ENCODE measurements at places on chromosomes 11 and 22. TPM values are rescaled to one million over a fixed set of nuclear protein-coding genes. Genes with fewer than 3 reads are reported as not detected.

- no peak for DNase-seq
Measured at GRCh38 chr11:69400771-69401590, 80.5 kb upstream of the LINC01488 start.

- DNase-seq: no peak
Measured at GRCh38 chr11:6402061-6402470, 11.8 kb downstream of the SMPD1 start.

- no peak for DNase-seq
Measured at GRCh38 chr11:26947904-26948639, 45.8 kb upstream of the FIBIN start.

DNA sequence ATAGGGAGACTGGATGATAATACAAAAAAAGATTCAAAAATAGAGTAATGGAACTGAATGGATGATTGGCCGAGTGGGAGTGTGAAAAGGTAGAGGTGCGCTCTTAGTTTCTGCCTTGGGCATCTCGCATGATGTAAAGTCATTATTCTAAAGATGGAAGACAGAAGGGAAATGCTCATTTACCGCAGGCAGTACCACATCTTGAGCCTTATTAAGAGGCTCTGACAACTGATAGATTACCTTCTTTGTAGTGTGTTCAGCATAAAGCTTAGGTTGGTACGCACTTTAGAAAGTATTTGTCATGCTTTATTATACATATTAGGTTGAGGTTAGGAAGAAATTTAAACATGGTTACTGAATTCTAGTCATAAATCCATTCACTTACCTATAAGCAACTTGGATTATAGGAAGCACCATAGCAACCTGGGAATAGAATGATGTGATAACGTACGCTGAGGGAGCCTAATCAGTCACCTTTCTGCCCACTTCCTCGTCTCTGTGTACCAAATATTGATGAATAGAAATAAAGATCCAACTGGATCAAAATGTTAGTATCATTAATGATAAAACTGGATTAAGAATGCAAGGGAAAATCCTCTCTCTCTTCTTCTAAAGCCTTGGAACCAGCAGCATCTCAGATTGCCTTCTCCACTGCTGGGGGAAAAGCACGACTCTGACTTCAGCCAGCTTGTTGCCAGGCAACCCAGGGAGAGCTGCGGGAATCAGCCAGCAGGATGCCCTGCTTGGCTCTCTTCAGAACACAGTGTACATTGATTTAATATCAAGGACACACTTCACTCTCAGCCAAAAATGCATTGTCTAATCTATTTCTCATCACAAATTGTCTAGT lies 29.0 kb upstream of the VWA5A start:
- DNase-seq: no peak

GRCh38 chr22:24433828-24434470 lies 6.5 kb downstream of the ADORA2A start:
- DNase-seq: no peak

ENTHD1 gene
- polyA plus RNA-seq: not detected

SNX32 gene
- polyA plus RNA-seq: 0.13 TPM

Measured in BJ (cell line).